ENCODE measurements at places on chromosomes 1 and 21.
A peak's percentile ranks its signal among the peaks of the same experiment; 100 is the strongest.

DNA sequence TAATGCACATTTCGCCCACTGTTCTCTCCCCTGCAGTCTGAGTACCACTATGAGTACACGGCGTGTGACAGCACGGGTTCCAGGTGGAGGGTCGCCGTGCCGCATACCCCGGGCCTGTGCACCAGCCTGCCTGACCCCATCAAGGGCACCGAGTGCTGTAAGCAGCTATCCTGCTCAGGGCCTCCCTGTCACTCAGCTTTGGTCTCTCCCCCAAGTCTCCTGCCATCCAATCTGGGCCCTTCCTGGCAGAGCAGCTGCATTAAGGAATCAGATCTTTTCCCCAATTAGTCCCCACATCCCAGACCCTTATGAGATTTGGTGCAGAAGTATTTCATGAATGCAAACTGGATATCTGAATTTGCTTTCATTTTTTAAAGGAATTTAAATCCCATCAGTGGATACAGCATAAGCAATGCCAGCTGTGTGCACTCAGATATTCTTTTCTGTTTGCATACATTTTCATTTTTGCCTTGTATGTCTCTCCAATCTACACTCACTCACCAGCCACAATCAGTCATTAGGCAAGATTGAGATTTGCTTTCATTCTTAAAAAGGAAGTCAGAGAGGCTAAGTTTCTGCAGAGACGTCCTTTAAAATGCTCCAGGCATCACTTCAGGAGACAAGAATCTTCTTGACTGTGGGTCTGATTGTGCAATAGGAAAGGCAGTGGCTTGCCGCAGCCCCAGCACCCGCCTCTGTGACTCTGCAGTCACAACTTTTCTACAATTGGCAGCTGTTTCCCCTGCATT, 48.1 kb downstream of the ELAPOR1 start:
- DNase-seq = no peak

DNA sequence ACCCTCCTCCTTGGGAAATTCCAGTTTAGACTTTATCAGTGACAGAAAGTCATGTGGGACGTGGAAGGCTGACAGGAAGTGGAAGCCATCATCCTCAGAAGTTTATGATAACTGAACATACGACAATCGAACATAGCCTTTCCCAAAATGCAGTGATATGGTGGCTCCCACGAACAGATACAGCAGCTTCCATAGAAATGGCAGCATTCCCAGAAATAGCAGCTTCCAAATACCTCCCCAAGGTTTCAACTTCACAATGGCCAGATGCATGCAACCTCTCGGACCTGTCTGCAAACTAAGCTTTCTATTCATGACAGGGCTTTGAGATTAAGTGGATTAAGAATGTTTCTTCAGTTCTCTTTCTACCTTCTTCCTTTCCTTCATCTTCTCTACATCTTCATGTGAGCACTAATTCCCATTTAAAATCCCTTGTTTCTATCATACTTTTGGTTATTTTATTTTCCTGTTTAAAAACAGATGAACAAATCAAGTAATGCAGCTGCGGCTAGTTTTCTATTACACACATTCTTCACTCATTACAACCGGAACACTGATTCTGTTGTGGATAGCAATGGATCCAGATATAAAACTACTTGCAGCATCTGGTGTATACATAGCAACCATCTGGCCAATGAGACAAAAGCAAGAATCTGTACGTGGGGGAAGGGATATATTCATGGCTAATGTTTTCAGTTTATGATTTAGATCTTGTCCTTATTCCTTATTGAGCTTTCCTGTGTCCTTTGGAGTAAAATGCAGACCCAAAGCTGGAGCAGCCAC, 304.8 kb downstream of the BRINP3 start:
- no peak for DNase-seq

- no peak for DNase-seq
Measured at GRCh38 chr1:90198616-90199332, 203.9 kb downstream of the ZNF326 start.

GRCh38 chr1:21232044-21232443, 55.3 kb upstream of the EIF4G3 start:
- DNase-seq = no peak

- DNase-seq = no peak
Measured at GRCh38 chr1:180083164-180083563, 71.5 kb upstream of the QSOX1 start.

DNA sequence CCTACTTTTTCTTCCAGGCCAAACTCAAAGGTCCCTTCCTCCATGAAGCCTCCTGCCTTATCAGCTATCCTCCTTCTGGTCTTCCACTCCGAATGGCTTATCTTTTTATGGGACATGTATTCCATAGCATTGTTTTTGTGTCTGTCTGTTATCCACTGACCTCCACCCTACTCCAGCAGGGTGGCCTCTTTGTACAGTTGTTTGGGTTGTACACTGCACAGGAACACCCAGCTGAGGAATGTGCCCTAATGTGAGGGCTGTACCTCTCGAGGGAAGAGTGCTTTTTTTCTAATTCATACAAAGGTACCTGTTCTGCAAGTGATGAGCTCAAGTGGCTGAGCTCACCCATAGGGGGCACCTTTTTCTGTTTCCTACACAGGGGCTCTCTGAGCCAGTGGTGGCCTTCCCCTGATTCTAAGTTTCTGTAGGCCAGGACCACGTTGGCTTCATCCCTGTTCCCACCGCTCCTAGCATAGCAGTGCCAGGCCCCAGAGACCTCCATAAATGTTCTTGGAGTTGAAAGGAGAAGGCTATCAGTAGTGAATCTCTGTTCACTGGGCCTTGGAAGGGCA, 108.2 kb downstream of the FOXD2 start:
- no peak for DNase-seq

DNA sequence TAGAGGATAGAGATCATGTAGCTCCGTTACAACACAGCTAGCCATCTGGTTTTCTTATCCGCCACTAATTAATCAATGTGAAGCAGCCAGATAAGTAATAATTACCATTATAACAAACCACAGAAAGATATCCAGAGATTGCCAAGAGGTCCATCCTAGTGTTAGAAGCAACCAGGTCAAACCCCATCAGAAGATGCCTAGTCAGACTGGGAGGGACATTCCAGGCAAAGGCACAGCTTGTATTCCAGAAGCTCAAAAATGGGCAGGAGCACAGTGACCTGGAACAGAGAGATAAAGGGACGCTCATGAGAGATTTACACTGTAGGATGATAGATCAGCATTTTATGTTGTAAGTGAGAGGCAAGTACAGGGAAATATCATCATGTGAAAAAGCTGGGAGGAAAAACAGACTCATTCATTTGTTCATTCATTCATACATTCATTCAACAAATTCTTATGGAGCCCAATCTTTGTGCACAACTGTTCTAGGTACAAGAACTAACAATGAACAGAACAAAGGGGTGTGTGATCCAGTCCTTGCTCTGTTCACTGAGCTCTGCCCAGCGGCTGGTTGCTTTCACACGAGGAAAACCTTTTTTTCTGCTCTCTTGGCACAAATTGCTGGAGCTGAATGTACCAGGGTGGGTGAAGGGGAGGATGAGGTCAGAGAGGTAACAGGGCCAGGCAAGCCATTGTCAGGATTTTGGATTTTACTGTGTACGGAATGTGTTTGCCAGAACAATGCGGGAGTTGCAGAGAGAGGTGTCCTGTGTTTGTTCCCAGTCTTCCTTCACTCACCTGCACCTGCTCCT, 240.8 kb upstream of the FGGY start:
- DNase-seq = no peak

DNA sequence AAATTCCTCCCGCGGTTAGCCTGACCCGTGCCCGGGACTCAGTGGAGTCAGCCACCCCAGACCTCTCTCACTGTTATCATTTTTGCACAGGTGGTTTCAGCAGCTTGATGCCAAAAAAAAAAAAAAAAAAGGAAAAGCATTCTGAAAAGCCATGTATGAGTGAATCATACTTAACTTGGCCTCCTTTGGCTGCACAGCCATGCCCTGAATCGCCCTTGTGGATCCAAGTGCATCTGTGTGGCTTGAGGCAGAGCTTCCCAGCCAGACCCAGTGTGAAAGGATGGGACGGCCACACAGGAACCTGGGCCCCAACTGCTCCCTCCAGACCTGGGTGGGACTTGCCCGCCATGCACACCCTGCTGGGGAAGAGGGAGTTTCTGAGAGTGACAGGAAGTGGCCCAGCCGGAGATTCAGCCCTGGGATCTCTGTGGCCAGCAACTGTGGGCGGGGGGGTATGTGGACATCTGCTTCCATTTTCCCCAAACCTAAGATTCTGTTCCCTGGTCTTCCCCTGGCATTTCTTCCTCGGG, 8.6 kb downstream of the YBEY start:
- DNase-seq = no peak

- DNase-seq = no peak
Measured at GRCh38 chr1:81453367-81453703, 347.4 kb upstream of the ADGRL2 start.

GRCh38 chr21:39348355-39349210, at the start of gene HMGN1:
Gene HMGN1 (minus strand): TSS chr21:39349088. CDS start chr21:39348917, 171 bp downstream.
- DNase-seq = peak; percentile 78

DNA sequence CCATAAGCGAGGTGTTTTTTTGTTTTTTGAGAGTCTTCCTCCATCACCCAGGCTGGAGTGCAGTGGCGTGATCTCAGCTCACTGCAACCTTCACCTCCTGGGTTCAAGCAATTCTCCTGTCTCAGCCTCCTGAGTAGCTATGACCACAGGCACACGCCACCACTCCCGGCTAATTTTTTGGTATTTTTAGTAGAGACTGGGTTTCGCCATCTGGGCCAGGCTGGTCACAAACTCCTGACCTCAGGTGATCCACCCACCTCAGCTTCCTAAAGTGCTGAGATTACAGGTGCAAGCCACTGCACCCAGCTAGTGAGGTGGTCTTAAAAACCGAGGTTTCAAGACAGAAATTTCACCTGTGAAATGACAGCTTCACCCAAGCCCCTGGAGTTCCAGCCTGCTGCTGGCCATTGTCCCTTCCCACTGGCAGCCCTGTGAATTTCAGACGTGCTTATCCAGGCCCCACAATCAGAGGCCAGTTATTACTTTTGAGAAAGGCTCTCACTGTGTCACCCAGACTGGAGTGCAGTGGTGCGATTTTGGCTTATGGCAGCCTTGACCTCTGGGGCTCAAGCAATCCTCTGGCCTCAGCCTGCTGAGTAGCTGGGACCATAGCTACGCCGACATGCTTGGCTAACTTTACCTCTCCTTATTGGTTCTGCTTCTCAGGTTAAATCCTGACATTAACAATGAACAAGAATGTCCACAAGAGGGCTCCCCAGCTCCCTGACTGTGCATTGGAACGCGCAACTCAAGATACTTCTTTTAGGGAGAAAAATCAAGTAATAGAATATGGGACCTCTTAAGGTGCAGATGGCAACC, 19.4 kb downstream of the ENO1 start:
- DNase-seq = peak; percentile 33

- no peak for DNase-seq
Measured at GRCh38 chr1:82453511-82454185, 652.9 kb downstream of the ADGRL2 start.

All from T-helper 1 cell (primary cell).